Stimulated activated CD4-positive, alpha-beta T cell treated with anti-CD3 and anti-CD28 coated beads, Interleukin-12 subunit alpha, Interleukin-12 subunit beta, amount 100 ng/mL, for 48 hours (primary cell): ENCODE measurements at places on chromosomes 7 and 10.
A peak's percentile ranks its signal among the peaks of the same experiment; 100 is the strongest.

DNA sequence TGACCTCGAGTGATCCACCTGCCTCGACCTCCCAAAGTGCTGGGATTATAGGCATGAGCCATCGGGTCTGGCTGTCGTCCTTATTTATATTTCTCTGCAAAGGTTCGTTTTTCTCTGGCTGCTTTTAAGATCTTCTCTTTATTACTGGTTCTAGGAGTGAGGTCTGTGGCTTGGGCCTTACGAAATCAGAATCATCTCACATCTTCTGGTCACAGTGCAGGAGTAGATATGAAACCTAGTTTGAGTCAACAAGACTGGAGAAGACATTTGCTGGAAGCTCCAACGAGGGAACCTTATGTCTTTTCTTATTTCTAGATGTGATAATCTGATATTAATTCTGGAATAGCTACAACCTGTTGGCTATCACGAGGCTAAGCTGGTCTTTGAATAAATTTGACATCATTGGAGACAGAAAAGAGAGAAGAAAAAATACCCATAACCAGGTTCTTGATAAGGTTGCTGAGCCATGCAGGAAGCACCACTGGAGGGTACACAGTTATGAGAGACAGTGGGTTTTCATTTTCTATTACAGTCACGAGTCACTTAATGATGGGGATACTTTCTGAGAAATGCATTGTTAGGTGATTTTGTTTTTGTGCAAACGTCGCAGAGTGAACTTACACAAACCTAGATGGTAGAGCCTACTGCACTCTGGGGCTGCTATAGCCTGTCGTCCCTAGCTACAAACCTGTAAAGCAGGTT is 25.6 kb upstream of the IL15RA start:
- DNase-seq: no peak

DNA sequence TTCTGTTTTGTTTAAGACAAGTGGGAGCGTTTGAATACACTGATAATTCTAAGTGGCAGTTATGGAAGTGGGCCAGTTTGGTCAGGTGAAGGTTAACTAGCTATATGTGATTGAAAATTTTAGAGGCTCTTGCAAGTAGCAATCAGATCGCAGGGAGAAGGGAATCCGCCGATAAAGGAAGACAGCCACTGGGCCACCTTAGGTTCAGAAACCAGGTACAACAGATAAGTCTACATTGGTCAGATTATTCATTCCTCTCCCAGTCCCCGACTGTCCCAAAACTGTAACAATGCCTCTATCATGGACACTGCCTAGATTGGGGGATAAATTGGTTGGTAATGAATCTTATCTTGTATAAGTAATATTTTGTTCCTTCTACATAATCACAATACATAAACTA is 8.9 kb downstream of the ANK3 start:
- no peak for DNase-seq

DNA sequence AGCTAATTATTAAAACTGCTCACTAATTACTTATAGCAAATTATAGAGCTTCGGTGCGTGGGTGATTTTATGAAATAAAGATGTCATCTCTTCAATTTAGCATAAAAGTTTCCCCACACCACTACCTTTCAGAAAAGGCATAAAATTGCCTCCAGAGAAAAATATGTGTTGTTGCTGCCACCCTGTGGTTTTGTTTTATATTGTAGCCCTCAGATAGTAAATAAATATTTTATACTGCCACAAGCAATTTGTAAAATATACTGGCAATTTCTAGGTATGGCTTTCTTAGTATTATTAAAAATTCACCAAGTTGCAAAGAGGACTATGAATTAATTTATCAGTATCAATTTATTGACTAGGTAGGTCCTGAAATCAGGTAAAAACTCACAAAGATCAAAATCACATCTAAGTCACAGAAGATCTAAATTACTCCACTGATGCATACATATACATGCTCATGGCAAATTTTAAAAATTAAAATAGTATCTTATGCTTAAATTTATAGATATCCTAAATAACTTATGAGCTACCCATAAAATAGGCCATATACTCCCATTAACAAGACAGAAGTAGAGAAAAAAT is 26.5 kb downstream of the ASNS start:
- DNase-seq: no peak

- no peak for DNase-seq
These were observed 37.6 kb downstream of the MAPK8 start for GRCh38 chr10:48343921-48344598.

GRCh38 chr7:43769281-43769680 is 10.8 kb downstream of the BLVRA start:
- no peak for DNase-seq

DNA sequence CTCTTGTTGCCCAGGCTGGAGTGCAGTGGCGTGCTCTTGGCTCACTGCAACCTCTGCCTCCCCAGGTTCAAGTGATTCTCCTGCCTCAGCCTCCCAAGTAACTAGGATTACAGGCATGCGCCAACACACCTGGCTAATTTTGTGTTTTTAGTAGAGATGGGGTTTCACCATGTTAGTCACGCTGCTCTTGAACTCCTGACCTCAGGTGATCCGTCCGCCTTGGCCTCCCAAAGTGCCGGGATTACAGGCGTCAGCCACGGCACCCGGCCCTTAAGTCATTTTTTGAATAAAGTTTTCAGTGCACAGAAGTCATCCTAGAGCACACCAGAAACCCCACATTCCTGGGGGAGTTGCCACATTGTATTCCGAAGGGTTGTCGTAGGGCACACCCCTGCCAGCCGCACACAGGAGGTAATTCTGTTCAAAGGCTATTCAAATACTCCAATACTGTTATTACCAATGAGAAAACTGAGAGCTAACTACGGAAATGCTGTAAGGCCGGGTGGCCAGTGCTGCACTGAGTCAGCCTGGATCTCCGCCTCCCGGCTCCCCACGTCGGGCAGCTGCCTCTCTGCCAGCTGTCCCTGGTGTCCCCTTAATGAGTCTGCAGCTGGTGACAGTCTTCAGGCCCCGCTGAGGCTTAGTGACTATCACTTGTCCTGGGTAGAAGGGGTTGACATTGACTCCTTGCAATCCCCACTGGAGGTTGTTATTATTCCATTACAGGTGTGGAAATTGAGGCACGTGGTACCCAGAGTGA is 8.6 kb upstream of the RFC2 start:
- no peak for DNase-seq

DNA sequence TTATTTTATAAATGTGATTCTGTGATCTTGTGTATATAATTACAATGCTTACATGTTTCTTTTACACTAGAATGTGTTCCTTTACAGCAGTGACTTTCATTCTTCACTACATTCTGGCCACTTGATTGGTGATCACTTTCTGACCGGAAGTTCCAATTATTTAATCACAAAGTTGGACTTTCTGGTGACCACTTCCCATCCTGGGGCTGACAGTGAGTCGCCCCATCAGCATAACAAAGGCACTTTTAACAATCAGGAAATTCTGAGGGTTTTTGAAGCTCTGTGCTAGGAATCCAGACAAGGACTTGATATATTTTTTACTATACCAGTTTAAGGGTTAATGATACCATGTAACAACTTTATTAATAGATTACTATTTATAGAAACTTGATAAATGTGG is 282.3 kb upstream of the KAT6B start:
- DNase-seq: no peak

DNA sequence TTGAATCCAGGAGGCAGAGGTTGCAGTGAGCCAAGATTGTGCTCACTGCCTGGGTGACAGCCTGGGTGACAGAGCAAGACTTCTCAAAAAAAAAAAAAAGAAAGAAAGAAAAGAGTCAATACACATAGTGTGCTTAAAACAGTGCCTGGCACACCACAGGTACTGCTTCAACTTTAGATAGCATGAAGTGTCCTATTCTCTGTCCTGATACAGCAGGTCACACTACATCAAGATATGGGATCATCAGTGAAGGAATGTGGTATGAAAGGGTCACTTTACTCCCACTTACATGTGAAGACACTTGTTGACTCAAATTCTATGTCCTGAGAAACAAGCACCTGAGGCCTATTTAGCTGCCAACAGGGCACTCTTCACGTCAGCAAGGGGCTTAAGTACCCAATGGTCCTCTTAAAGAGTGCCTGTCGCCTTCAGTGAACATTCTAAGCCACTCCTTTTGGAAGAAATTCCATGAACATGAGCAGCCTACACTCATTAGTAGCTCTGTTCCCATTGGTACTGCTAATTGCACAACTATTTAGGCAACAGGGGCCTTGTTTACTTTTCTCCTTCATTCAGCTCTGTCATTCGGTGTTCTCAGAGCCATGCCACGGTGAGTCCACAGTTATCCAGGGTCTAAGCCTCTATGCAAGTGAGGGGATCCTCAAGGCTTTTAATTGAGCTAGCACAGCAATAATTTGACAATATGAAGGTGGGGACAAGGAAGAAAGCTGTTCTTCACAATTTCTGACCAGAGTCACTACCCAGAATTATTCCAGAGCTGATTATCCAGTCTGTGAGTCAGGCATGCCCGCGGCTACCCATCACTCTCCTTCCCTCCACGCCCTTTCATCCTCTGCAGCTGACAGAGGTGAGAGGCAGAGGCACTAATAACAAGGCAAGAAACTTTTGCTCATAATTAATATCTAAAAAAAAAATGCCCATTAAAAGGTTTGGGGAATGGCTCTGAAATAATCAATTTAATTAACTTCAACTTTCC is 56.6 kb upstream of the PTN start:
- DNase-seq: no peak

DNA sequence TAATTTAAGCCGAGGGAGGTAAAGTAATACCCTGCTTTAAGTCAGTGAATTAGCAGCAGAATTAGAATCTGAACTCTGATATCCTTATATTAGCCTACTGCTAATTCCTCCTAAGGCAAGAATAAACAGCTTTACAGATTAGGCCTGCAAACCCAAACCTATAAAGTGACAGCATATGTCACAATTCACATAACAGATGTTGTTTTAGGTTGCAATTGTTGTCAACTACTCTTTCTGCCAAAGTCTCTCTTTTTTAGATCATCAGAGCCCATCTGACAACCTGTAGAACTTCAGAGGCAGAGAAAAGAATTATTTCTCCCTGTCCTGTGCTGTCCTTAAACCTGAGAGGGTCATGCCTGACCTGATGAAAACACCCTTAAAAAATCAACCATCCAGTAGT is 167.2 kb downstream of the PRKG1 start:
- no peak for DNase-seq

DNA sequence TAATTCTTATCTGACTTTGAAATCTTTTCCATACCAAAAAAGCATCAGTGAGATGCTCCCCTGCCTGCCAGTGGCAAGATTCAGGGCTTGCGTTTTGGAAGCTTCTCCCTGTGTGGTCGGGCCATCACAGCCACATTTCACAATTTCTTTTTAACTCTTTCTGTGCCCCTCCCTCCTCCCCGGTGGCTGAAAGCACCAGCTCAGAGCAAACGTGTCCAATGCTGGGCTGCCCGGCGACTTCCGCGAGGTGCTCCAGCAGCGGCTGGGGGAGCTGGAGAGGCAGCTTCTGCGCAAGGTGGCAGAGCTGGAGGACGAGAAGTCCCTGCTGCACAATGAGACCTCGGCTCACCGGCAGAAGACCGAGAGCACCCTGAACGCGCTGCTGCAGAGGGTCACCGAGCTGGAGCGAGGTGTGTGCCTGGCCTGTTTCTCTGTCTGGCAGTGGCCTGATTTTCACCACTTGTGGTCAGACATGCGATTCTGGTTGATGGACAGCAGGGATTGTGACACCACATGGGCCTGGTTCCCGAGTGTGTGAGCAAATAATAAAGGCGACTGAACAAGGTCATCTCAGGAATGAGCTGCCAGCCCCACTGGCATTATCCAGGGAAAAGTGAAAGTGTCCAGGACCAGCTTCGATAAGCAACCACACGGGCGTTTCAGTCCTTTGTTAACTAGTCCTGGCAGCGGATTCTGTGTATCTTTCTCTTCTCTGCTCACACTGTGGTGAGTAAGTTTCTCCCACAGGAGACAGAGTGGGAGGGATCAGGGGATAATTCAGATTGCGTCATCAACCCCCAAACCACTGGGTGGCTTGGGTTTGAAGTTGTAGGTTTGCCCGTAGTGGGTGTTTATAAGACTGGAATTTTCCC is 2.6 kb downstream of the NPTX2 start:
- DNase-seq: no peak

- DNase-seq: no peak
These were observed 63.6 kb upstream of the BMPER start for GRCh38 chr7:33841705-33842129.

DNA sequence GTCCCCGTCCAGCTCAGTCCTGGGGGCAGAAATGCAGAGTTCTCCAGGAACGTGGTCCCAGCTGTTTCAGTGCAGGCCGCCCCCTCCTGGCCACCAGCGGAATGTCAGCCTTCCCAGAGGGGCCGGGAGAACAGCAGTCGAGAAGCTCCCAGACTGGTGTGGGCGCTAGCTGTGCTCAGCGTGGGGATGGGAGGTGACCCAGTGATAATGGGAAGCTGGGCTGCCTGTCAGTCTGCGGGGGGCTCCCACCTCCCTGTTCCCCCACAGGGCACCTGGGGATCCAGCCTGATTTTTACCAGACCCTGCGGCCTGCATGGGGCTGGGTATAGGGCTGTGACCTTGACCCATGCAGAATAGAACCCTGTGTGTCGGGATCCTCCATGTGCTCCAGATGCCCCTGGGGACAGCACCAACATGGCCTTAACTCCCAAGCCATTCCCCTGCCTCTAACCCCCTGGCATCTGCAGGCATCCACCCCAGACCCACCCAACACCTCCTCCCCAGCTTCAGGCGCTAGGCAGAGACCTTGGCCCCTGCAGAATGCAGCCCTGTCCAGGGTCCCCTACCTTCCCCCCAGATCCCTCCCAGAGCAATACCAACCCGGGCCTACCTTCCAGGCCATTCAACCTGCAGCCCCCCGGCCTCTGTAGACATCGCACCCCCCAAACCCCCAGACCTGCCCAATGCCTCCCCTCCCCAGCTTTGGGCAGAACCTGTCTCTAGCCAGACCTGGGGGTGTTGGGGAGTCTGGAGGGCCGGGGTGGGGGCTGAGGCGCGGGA is 880 bp upstream of the ELN start:
- DNase-seq: peak; percentile 67

DNA sequence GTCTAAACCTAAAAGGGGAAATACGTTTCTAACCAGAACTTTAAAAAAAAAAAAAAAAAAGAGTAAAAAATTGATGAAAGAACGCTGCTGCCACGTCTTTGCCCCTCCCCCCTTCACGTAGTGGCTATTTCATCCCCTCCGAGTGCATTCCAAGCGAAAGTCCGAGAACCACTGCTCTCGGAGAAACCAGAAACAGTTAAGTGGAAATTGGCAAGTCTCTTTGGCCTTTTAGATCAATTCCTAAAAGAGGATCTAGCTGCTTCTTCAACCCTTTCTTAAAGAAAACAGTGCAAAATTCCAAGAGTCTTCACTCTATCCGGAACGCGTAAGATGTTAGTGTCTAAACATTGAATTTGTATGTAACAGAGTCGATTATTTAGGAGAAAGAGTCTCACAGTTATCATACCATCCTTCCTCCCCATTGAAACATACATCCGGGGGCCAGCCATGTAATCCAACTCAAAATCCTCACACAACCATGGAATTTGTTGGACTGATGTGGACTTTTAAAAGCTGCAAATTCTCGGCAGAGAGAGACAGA is 1.1 kb downstream of the P4HA1 start:
- DNase-seq: no peak

- peak; percentile 87 for DNase-seq
These were observed 17.7 kb downstream of the ADAM8 start for GRCh38 chr10:133258818-133259601.

GRCh38 chr10:10010397-10010796 is 1007.3 kb upstream of the CELF2 start:
- DNase-seq: no peak

GRCh38 chr10:3132036-3133025 is 40.3 kb downstream of the PITRM1 start:
- no peak for DNase-seq
